ENCODE measurements at places on chromosomes 3 and 15. TPM values are rescaled to one million over a fixed set of nuclear protein-coding genes. Genes with fewer than 3 reads are reported as not detected.

DNA sequence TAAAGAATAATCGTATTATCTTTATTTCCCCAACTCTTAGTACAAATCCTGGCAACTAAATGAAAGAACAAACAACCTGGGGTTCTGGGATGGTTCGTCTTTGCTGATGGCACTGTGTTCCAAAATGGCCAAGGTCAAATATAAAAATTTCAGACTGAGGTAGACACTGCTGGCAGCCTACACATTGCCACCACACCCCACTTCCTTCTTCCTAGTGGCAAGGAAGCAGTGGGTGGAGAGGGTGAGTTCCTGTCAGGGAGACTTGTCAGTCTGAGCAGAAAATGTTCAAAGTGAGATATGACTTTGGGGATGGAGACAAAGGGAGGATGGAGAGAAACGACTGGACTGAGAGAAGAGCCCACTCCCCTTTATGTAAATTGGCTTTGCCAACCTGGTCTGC lies 69.6 kb downstream of the LMCD1 start:
- no peak for DNase-seq

- no peak for DNase-seq
Measured at GRCh38 chr3:70603103-70603502, 290.7 kb upstream of the MDFIC2 start.

DNA sequence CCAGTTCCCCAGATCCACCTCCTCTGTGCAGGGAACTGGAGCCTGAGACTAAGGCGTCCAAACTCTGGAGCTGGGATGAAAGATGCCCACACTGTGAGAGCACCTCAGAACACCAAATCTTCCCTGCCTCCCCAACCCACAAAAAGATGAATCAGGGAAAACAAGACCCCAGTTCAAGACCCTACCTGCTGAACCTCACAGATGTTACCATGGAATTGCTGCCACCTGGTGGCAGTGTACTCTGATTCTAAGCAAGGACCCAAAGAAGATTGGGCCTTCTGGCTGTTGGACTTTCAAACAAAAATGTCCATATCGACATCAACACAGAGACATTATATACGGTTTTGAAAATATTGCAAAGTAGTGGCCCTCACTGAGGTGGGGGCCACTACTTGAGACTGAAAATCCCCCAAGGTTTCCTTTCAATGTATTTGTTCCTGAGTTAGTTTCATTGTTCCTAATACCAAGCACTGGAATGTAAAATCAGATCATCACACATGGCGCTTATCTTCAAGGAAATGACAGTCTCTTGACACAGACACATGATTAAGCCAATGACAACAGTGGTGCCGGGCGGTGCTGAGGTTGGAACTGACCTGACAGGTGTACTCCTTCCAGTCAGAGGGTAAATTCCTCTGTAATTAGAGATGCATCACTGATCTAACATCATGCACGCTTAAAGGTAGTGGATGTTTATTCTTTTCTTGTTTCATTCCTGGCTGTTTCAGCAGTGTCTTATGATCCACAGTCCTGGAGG lies 67.6 kb downstream of the SLC6A11 start:
- no peak for DNase-seq

- DNase-seq, result no peak
Measured at GRCh38 chr15:61654002-61654740, 406.1 kb downstream of the VPS13C start.

- DNase-seq, result peak; percentile 56
Measured at GRCh38 chr3:129837065-129837642, 56.4 kb downstream of the TMCC1 start.

- DNase-seq, result no peak
Measured at GRCh38 chr15:67161412-67161811, 93.0 kb downstream of the AAGAB start.

GRCh38 chr3:194755671-194756459 lies 70.2 kb downstream of the FAM43A start:
- no peak for DNase-seq

- DNase-seq, result no peak
Measured at GRCh38 chr15:62068810-62069167, 2.0 kb downstream of the C2CD4A start.

DNA sequence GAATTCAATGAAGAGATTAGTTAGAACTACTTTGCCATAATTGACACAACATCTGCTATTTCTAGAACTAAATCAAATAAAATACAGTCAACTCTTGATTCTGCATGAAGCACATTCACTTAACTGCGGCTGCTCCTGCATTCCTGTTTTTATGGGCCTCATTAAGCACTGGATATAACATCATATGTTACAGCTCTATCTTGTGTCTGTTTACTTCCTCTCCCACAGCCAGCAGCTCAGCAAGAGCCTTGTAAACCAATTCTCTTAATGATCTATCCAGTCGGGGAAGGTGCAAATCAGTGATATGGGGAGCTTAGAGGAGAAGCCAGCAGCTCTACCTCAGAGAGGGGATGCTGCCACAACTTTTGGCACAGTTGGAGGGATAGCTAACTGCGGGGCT lies 329.2 kb downstream of the ARRDC4 start:
- DNase-seq, result no peak

GRCh38 chr3:129820587-129820986 lies 72.9 kb downstream of the TMCC1 start:
- no peak for DNase-seq

- no peak for DNase-seq
Measured at GRCh38 chr3:67015702-67016484, 17.8 kb downstream of the KBTBD8 start.

- DNase-seq, result no peak
Measured at GRCh38 chr3:31861826-31862225, 119.2 kb downstream of the OSBPL10 start.

- DNase-seq, result no peak
Measured at GRCh38 chr3:77837456-77838025, 797.6 kb downstream of the ROBO2 start.

- peak; percentile 97 for DNase-seq
Measured at GRCh38 chr3:122668930-122669730, 11.5 kb upstream of the PARP14 start.

- DNase-seq, result no peak
Measured at GRCh38 chr3:162317046-162317445, 820.4 kb downstream of the OTOL1 start.

GRCh38 chr15:70907784-70908471 lies 15.3 kb downstream of the LRRC49 start:
- no peak for DNase-seq

- DNase-seq, result no peak
Measured at GRCh38 chr3:75938921-75939320, 153.6 kb upstream of the ZNF717 start.

GRCh38 chr15:57881361-57881760 lies 174.8 kb downstream of the POLR2M start:
- DNase-seq, result no peak

DNA sequence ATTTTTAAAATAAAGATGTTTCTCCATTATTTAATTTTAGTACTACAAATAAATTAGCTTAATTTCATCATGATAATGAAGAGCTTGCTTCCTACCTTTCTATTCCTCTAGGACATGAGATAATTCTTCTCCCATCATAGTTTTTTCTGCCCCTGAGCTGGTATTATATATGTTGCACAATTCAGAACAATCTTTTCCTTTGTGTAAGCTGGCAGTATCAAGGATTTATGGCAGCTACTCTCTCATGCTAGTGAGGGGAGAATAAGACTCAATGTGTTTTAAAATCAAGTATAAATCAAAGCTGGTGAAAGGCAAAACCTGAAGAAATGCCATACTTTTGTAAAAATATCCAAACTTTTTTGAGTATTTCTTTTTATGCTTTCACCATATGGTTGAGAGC lies 1405.3 kb downstream of the SI start:
- no peak for DNase-seq

DNA sequence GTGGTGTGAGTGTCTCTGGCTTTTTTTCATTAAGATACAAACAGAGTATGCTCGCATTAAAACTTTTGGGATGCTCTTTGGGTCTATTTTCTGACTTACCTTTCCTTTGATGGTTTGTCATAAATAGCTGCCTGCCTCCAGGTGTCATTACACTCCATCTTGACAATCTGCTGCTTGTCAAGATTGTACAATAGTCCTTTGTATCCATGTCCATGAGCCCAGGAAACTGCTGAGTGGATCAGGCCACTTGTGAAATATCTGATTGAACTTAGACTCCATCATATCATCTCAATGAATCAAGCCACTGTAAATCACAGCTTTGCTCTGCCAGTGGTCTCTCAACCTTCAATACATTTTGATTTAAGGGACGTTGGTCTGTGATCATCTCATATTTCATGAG lies 135.2 kb downstream of the ECT2 start:
- no peak for DNase-seq

The PRSS50 gene
- not detected for total RNA-seq

The STRA6 gene
- total RNA-seq, result 0.45 TPM

The UBE3A gene
- total RNA-seq, result 90.0 TPM

The SMCO1 gene
- total RNA-seq, result not detected

The RTP1 gene
- total RNA-seq, result not detected

The DNASE1L3 gene
- total RNA-seq, result not detected

The FRMD5 gene
- total RNA-seq, result 4.9 TPM

The LRRIQ4 gene
- total RNA-seq, result 0.17 TPM

The RPL22L1 gene
- 28.0 TPM for total RNA-seq

The RAB6B gene
- 4.3 TPM for total RNA-seq

The COX17 gene
- 11.4 TPM for total RNA-seq

The MELTF gene
- 12.9 TPM for total RNA-seq

The SCAPER gene
- 11.7 TPM for total RNA-seq

The SMAD6 gene
- total RNA-seq, result 2.6 TPM

The SLC22A14 gene
- not detected for total RNA-seq

Measured in renal cortical epithelial cell (primary cell).